BE2C (cell line): ENCODE measurements at places on chromosomes 6 and 20.
A peak's percentile ranks its signal among the peaks of the same experiment; 100 is the strongest.

DNA sequence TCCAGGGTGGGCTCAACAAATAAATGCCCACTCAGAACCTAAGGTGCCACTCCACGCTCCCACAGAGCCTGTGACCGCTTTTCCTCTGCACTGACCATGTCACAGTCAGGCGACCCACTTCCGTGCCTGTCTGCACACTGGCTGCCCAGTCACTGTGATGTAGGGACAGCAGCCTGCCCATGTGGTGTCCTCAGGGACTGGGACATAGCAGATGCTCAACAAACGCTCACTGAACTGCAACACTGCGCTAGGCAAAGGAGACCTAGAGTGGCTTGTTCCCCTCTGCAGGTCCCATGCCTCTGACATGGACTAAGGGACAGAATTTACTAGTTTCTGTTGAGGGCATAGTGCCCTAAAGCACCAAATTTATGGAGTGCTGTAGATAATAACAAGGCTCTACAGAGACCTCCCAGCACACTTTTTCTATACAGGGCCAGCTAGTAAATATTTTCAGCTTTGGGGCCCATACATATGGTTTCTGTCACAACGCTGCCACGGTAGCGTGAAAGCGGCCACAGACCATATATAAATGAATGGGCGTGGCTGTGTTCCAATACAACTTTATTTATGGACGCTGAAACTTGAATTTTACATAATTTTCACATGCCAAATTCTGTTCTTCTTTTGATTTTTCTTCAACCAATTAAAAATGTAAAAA is 57.8 kb upstream of the MRPS10 start:
- DNase-seq: no peak

DNA sequence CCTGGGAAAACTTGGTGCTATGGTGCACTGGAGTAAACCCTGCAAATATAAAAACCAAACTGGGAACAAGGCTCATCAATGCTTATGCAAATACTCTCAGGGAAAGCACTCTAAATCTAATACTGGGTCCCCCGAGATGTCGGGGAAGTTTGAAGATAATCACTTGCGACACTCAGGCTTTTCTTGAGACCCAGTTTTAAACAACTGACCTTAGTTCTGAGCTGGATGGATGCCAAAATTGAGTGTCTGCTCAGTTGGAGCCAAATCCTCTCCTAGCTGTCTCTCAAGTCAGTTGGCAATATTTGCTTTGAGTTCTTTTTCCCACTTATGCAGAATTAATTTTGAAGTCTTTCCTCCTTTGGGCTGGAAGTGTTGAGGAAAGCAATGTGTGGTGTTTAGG is 75.5 kb upstream of the CD2AP start:
- no peak for DNase-seq

DNA sequence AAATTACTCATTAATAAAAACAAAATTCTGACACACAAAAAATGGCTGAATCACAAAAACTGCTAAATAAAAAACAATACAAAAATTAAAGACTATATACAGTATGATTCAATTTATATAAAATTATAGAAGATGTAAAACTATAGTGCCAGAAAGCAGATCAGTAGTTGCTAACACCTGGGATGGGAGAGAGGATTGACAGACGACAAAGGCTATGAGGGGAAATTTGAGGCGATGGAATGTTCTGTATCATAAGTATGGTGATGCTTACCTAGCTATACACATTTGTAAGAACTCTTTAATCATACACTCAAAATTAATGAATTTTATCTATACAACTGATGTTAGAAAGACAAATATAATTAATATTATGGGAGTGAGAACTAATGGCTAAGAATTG is 247.9 kb upstream of the GJE1 start:
- no peak for DNase-seq

DNA sequence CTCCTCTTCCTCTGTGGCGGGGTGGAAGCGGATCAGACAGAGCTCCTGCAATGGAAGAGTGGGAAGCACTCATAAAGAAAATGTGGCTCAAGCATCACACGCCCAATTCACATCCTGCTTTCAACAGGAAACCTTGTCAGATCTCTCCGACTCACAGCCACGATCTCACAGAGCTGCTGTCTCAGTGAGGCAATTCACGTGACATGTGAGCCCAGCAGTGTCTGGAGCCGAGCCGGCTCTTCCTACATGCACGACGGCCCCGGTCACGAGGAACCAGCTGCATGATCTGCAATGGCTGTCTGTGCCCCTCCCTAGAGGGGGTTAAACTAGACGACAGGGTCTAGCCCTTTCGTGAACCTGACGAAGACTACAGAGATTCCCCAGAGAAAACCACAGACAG is 29.5 kb upstream of the TCFL5 start:
- DNase-seq: no peak

DNA sequence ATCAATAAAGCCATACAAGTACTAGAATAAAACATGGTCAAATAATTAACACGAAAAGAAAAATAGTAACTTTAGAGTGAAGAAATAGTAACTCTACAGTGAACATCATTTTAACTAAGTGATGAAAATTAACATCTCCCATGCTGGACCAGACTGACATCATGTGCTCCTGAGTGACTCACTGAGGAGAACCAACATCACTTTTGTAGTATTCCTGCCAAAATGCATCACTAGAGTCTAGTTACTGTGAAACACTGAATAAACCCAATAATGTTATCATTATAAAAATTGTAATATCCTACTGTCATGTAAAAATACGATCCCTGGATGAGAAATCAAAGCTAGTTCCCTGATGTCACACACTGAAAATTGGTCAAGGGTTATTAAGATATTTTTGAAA is 361.3 kb downstream of the CD109 start:
- DNase-seq: no peak

DNA sequence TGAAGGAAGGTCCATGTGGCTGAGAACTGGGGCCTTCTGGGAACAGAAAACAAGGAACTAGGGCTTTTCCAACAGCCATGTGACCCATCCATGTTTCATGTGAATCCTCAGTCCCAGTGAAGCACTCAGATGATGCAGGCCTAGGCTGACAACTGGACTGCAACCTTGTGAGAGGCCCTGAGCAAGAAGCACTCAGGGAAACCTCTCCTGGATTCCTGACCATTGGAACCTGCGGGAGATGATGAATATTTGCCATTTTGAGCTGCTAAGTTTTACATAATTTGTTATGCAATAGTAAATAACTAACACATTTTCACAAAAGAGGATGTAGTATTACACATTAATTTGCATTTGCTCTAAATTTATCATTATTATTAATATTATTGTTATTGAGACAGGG is 38.4 kb upstream of the HLA-G start:
- DNase-seq: no peak

GRCh38 chr6:129368970-129369369 is 341.0 kb downstream of the ARHGAP18 start:
- DNase-seq: no peak

DNA sequence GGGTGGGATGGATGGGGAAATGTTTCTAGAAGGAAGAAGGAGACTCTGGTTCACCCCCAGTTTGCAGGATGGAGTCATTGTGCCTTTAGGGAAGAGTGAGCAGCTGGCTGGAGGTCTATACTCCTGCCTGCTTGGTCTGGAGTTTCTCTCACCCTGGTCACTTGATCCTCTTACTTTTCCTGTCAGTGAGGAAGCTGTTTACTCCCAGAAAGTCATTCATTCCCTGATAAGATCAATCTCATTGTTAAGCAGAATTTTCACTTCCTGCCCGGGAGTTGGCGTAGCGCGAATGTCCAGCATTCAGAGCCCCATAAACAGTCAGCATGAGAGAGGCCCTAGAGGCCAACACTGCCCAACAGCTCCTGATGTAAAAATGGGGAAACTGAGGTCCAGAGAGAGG is 70.4 kb upstream of the SIRPA start:
- DNase-seq: no peak

DNA sequence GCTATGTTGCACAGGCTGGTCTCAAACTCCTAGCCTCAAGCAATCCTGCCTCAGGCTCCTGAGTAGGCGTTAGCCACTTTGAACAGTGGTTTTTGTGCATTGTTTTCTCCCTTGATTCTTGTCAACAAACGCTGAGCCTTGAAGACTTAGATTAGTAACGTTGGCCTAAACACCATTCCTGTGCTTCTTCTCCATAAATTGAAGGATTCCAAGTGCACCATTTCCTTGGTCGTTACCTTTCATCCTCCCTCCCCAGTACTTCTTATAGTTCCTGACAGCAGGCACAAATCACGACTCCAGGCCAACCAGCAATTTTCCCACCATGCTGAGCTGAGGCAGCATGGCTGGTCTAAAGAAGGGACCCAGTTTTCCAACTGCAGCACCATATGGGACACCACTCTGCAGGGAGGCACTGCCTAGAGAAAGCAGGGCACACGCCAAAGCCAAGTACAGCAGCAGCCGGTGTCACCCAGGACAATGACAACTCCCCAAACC is 8.9 kb downstream of the RPS10 start:
- no peak for DNase-seq

GRCh38 chr6:17907406-17908229 is 79.8 kb downstream of the KIF13A start:
- DNase-seq: no peak

DNA sequence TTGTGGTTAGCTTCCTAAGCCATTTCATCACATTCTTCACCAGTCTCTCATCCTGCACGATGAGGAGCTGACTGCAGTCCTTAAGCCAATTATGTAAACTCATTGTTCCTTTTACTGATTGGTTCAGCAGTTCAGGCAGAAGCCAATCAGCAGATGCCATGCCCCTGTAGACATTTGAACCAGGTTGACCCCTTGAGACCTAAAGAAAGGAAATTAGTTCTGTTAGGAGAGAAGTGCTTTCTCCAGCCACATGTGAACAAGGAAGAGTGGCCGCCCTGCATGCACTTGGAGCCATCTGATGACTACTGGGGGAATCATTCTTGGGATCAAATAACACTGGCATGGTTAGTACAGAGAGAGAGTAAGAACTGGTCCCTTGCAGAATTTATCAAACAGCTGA is 535.2 kb upstream of the ID4 start:
- DNase-seq: no peak

GRCh38 chr6:37558646-37559045 is 59.0 kb upstream of the CCDC167 start:
- DNase-seq: no peak

DNA sequence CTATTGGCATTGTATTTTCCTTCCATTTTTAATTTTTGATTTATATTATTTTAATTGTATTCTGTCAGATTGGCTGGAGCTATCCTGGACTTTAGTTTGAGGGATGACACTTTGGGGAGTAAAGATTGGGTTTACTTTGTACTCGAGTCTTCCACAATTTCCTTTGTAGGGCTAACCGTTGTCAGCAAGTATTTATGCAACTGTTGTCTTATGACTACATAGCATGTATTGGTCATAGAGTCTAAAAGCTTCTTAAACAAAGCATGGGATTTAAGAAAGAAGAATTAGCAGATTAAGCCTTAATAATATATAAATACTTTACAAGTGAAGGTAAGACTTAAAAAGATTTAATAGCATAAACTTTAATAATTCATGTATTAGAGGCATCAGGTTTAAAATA is 19.6 kb downstream of the FARS2 start:
- DNase-seq: no peak

DNA sequence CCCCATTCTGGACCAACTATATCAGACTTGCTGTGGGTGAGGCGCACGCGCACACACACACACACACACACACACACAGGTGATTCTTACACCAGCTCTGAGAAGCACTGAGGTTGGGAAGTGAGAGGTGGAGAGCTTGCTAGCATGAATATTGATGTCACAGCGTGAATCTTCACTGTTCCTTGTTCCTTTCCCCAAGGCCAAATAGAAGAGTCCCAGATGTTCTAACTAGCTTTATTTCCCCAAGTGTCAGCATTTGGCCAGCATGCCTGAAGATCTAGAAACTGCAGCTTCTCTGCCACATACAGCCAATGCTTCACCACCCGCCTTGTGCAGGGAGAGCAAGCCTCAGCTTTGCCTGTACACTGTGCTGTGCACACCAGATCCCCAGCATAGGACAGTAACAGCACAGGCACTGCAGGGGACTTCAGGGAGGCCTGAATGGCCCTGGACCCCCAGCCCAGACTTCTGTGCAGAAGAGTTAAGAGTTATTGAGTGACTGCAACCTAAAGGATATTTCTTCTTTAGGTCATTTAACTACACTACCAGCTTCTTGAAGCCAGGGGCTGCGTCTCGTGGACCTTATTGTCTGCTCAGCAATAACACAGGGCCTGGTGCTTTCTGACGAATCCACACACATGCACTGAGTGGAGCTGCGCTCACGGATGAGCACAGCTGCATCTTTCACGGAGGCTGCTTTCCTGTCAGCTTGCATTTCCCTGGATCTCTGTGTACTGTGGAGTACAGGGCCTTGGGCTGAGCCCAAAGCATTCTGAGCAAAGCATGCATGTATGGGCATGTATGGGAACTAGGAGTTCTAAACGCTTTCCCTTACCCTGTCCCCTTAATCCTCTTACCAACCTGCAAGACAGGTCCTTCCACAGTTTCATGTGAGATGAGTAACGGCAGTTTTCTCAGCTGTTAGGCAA is 13.9 kb upstream of the CD93 start:
- no peak for DNase-seq

- no peak for DNase-seq
Measured at GRCh38 chr20:8368670-8369069, 236.6 kb downstream of the PLCB1 start.

DNA sequence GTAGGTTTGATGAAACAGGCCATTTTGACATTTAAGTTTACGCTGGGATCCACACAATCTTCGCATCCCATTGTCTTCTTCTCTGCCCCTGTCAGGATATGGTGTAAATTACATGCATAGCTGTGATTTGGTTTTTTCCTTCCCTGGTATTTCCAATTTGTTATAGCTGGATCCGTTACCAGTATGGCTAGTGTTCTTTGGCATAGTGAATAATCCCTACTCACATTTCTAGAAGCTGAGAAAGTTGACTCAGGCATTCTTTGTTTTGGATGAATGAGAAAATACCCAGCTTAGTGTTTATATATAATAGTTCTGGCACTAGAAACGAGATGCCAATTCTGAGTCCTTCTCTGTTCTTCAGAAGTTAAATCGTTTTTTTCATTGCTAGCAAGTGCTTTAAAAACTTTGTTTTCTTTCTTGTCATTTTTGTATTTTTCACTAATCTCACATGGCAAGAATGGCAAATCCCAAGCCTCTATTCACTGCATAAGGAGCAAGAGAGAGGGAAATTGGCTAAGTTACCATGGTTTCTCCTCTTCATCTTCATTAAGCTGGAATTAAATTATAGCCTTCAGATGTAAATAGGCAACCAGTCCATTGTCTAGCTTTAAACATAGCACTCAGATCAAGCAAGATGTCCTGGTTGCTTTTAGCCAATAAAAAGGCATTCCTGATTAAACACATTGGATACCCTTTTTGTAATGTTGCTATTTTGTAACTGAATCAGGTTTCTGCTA is 91.9 kb upstream of the LAMP5 start:
- no peak for DNase-seq

GRCh38 chr6:80457439-80457933 is 351.0 kb downstream of the BCKDHB start:
- peak; percentile 49 for DNase-seq

- no peak for DNase-seq
Measured at GRCh38 chr20:9955646-9956045, 79.1 kb upstream of the ANKEF1 start.

DNA sequence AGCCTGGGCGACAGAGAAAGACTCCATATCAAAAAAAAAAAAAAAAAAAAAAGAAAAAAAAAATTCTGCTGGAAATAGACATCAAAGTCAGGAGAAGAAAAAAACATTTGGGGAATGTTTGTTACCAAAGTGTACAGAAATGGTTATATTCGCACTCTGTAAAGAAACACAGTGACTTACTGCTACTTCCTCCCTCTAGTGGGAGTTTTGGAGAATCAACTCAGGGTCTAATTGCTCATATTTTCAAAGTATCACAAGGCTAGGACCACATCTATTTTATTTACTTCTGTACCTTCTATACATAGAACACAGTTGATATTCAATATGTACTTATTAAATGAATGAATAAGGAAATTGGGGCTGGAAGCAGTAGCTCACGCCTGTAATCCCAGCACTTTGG is 24.4 kb downstream of the ARG1 start:
- DNase-seq: no peak
